Pancreas (tissue), 10 donors: ENCODE measurements at places on chromosomes 12 and 14. TPM values are rescaled to one million over a fixed set of nuclear protein-coding genes. Genes with fewer than 3 reads are reported as not detected.

Gene CPNE6
- polyA plus RNA-seq = 0.07 TPM

Gene GRIP1
- 0.95 TPM for polyA plus RNA-seq

Gene HOXC12
- not detected for polyA plus RNA-seq

Gene FERMT2
- 19.4 TPM for polyA plus RNA-seq

Gene KRT8
- polyA plus RNA-seq = 698 TPM

Gene TSPAN9
- polyA plus RNA-seq = 15.5 TPM
